NCI-H446 (cell line): ENCODE measurements at places on chromosomes 3 and 15.

DNA sequence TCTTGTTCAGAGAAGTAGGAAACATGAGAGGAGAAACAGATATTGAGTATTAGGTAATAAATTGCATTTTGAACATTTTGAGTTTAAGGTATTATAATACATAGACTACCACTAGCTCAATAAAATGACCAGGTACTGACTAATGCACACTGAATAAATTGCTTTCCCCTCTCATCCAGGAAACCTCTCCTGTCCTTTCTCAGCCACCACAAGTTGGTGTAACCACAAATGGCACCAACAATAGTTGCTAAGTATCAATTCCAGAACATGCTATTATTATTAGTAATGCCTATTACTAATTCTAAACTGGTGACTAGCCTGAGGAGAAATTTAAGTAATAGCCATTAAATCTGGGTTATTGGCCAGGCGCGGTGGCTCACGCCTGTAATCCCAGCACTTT is 47.3 kb upstream of the XRN1 start:
- no peak for DNase-seq

DNA sequence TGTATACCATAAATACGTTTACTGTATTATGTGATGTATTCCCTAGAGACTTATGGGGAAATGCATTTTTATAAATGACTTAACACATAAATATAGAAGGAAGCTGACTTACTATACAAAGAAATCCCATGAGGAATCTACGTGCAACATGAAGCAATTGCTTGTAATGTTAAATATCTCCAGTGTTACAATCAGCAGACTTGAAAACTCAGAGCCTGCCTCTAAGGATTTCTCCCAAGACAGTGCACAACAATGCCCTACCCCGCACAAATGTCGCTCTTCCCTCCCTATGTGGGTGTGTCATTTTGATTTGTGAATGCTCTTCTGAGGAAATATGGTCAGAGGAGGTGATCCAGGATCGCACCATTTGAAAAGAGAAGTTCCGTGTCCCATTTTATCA is 629.0 kb downstream of the NR2F2 start:
- DNase-seq, result no peak

DNA sequence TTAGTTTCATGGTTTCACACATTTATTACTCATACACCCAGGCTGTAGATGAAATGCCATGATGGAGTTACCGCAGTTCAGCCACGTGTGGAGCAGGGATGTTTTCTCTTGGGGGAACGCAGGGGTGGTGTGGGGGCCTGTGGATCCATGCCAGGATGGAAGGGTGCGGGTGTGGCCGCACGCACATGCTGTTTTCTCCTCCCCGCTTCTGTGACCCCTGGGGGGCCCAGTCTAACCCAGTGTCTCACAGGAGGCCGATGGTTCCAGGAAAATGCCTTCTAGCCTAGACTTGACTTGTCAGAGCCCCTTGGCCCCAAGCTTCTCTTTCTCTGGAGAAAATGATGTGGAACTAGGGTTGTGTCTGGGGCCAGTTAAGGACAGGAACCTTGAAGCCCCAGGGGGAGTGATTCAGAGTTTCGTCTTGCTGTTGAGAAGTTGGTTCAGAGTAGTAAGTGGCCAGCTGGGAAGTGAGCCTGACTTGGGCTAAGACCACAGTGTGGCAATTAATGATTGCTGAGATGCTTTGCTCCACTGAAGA is 240.4 kb upstream of the BHLHE40 start:
- no peak for DNase-seq

- DNase-seq, result no peak
Measured at GRCh38 chr3:159632128-159632527, 356.5 kb upstream of the IL12A start.

DNA sequence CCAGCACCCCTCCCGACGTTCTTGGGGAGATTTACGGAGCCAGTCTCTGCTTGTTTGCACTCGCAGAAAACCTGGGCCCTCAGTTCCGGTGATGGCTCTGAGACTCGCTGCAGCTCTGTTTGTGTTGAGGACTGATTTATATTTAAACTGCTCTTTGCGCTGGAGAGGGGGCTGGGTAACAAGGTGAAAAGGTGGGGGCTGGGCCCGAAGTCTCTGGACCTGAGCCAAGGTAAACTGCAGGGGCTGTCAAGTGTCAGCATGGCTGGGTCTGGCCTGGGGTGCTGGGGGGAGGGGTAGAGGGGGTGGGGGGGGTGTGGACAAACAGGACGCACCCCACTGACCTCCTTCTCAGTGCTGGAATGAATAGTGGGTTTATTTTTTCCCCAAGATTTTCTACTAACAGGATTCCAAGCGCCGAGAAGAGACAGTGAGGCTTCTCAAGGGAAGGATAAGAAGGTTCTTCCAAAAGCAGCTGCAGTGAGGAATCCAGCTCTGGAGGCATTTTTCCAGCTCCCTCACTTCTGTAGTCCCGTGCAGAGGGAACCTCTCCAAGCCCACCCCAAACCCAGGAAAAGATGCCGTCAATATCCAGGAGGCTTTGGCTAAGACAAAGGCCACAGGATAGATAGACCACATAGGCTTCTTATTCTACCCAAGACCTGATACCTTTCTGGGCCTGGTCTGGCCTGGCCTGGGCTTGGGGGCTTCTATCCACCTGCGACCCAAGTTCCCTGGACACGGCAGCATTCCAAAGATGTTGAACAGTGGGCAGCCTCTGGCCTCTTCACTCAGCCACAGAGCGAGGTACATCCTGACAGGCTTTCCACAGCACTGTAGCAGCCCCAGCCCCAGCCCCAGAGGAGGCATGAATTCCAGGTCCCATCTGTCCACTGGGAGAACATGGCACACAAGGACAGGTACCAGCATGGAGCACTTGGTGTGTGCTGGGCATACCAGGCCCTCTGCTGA is 938 bp upstream of the SLCO2A1 start:
- DNase-seq, result no peak

DNA sequence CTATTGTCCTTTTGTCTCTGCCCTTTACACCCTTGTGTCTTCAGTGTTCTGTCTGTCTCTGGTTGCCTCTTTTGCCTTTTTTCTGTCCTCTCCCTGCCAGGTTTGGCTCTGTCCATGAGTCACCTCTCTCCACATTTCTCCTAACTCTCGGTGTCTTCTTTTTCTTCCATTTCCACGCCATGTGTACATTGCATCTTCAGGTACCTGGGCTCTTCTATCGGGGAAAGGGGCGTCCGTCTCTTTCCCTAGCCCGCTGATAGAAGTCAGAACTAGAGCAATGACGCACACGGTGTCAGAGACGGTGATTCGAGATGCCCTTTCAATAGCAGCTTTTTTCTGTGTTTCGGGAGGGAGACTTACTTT is 641 bp downstream of the OPA1 start:
- peak; percentile 30 for DNase-seq

DNA sequence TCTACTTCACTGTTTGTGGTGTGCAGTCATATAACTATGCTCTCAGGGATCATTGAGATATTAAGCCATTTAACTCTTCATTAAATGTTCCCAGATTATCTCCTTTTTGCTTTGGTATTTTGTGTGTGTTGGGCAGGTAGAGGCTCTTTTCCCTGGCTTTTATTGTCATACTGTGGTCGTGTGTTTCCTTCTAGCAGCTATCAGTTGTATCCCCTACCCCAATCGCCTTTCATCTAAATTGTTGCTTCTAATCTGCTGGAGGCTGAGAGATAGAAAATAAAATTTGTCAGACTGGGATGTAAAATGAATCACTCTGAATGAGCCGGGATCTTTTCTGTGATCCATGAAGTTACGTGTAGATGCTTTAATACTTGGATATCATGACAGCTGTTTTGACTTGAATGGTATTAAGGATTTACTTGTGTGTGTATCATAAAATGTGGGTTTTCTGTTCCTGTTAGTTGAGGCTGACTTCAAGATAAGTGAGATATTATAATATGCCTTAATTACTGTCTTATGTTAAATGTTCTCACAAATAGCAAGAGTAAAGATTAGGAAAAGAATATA is 9.2 kb downstream of the NFKBIZ start:
- DNase-seq, result no peak

DNA sequence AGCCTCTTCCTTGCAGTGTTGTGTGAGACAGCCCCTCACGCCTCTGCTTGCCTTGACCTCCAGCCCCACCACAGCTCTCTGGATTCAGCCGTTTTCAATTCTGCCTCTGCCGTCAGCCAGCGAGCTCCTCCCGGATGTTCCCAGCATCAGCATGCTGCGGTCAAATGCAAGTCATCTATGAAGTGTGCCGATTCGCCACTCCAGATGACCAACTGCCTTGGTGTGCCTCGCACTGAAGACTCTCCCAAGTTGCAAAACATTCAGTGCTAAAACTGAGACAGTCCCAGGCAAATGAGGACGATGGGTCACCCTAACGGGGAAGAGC is 30.6 kb upstream of the RASA2 start:
- no peak for DNase-seq

DNA sequence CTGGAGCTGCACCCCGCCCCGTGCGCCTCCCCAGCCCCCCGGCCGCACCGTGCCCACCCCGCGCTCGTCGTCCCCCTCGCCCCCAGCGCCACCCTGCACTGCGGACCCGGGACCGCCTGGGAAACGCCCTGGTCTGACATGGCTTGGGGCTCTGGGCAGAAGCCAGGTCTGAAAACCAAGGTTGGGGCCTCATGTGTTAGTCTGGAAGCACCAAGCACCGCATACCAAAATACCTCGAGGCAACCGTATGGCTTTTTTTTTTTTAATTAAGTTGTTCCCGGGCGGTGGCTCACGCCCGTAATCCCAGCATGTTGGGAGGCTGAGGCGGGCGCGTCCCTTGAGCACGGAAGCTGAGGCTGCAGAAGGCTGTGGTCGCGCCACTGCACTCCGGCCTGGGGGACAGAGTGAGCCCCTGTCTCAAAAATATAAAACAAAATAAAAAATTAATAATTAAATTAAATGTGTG is 91.5 kb upstream of the CHD2 start:
- DNase-seq, result peak; percentile 64

DNA sequence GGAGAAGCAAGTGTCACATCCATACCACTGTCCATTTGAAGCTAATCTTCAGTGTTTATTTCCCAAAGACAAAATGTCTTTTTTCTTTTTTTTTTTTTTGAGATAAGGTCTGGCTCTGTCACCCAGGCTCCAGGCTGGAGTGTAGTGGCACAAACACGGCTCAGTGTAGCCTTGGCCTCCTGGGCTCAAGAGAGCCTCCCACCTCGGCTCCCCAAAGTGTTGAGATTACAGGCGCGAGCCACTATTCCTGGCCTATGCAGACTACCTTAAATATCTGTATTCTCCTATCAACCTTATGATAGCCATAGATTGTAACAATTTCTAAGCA is 27.7 kb upstream of the VPS33B start:
- DNase-seq, result no peak

GRCh38 chr15:79987569-79987955 is 16.6 kb upstream of the BCL2A1 start:
- DNase-seq, result no peak

DNA sequence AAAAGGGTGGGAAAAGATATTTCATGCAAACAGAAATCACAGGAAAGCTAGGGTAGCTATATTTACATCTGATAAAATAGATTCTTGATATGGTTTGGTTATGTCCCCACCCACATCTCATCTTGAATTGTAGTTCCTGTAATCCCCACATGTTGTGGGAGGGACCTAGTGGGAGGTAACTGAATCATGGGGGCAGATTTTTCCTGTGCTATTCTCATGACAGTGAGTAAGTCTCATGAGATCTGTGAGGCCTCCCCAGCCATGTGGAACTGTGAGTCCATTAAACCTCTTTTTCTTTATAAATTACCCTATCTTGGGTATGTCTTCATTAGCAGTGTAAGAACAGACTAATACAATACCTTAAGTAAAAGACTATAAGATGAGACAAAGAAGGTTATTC is 558.1 kb downstream of the RSL24D1 start:
- DNase-seq, result no peak

DNA sequence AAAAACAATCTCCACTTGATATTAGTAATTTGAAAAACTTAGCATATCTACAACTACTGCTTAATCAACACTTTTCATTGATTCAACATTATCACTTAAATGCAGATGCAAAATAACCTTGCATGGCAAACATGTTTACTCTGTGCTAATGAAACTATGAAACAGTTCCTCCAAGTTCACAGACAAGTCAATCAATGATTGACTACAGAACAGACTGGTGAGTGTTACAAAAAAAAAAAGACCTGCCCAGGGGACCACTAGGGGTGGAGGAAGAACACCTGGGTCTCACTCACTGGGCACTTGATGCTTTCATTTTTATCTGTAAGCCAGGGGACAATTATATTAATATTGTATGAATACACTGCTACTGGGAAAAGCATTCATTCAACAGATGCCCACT is 4.3 kb upstream of the NR2C2 start:
- DNase-seq, result no peak

DNA sequence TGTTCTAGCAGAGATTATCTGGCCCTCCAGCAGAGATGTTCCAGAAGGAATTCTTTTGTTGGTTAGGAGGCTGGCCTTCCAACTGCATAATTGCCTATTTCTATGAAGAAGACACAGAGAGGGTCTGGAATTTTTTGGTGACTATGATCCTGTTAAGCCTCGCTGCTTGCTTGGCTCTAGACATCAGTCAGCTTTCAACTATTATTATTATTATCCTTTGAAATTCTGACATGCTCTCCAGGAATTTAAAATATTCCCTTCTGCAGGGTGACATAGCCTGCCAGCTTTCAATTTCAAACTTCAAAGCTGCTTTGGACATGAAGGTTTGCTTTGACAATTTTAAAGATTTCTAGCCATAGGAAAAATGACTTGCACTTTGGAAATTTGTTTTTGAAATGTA is 26.3 kb upstream of the ZNF148 start:
- no peak for DNase-seq

- no peak for DNase-seq
Measured at GRCh38 chr3:184497804-184498203, 63.8 kb upstream of the EPHB3 start.

DNA sequence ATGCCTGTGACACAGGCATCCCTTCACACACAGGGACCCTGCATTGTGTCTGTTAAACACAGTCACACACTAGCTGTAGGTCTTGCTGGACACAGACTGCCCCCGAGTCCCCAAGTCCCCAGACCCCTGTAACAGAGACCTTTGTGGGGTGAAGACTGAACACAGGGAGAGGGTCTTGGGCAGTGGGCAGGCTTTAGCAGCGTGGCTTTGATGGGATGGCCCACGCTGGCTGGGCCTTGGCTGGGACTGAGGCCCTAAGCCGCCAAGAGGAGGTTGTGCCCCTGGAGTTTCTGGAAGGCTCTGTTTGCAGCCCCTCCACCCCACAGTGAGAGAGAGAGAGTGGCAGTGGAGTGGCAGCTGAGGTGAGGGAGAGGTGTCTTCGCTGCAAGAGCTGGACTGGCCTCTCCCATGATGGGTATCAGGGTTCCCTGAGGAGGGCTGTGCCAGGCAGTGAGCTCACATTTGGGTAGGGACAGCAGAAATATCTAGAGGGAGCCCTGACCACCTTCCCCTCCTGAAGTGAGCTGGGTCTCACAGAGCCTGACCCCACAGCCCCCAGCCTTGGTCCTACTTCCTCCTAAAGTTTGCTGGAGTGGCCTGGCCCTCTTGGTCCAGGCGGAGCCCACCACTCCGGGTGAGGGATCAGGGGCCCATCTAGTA is 635 bp upstream of the VILL start:
- no peak for DNase-seq

GRCh38 chr3:61371123-61371522 is 119.9 kb upstream of the FHIT start:
- DNase-seq, result no peak
